ENCODE measurements at places on chromosomes 11 and 22.
A peak's percentile ranks its signal among the peaks of the same experiment; 100 is the strongest.

GRCh38 chr11:120500414-120501071 lies 11.0 kb upstream of the GRIK4 start:
- no peak for DNase-seq

DNA sequence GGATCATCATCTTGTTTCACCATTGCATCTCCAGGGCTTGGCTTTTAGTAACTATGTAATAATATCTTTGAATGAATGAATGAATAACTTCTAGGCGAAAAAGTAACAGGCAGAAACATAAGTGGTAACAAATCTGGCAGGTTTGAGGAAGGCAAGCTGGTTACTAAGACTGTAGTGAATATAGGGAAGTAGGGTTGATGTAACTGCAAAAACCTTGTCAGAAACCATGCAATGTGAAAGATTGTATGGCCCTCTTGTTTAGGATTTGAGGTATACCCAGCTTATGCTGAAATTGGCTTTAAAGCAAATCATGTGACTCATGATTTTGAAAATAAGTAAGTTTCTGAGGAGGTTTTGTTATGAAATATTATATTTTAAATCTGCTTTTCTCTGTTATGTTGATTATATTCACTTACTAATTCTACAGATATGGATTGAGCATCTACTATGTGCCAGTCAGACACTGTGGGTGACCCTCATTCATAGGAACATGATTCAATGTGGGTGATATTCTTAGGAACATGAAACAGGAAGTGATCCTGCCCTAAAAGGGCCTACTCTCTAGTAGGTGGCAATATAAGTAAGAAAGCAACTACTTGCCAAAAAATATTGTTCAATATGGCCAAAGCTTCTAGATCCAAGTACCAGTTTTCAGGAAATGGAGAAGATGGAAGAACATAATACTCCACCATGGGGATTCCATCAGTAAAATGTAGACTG lies 115.5 kb upstream of the CCDC90B start:
- no peak for DNase-seq

DNA sequence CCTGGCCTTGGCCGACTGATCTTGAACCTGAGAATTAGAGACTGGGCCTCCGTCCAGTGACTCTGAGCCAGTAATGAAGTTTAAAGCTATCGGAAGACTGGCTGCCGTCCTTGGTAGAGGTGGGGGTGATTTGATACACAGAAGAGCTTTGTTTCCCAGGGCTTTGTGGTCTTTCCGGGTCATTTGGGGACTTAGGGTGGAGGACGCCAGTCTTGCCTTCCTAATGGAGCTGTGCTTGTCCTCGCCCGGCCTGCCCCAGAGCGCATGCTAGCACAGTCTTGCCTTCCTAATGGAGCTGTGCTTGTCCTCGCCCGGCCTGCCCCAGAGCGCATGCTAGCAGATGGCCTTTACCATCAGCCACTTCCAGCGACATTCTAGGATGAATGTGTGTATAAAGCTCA lies 65.8 kb downstream of the ST3GAL4 start:
- no peak for DNase-seq

DNA sequence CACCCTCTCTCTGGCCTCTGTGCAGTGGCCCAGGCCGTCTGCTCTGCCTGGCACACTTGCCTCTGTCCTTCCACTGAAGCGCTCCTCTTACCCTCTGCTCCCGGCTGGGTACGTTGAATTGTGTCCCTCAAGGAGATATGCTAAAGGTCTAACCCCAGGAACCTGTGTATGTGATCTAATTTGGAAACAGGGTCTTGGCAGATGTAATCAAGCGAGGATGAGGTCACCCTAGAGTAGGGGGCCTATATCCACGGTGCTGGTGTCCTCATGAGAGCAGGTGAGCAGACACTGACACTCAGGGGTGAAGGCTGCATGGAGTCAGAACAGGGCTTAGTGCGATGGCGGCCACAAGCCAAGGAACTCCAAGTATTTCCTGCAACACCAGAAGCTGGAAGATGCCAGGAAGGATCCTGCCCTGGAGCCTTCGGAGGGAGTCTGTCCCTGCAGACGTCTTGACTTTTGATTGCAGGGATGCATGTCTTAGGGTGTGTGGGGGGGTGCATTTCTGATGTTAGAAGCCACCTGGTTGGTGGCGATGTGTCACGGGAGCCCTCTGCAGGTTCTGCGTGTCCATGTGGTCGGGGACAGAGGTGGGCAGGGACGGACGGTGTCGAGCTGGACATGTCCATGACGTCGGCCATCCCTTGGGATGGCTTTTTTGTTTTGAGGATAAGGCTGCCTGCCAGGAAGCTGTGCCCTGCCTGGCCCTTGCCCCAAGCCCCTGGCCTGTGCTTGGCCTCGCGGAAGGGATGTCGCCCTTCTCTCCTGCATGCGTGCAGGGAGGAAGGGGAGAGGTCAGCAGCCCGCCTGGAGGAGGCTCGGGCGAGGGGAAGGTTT lies 68.6 kb downstream of the LRP5 start:
- peak; percentile 57 for DNase-seq

GRCh38 chr11:64604458-64605243 lies 13.6 kb downstream of the SLC22A12 start:
- no peak for DNase-seq

DNA sequence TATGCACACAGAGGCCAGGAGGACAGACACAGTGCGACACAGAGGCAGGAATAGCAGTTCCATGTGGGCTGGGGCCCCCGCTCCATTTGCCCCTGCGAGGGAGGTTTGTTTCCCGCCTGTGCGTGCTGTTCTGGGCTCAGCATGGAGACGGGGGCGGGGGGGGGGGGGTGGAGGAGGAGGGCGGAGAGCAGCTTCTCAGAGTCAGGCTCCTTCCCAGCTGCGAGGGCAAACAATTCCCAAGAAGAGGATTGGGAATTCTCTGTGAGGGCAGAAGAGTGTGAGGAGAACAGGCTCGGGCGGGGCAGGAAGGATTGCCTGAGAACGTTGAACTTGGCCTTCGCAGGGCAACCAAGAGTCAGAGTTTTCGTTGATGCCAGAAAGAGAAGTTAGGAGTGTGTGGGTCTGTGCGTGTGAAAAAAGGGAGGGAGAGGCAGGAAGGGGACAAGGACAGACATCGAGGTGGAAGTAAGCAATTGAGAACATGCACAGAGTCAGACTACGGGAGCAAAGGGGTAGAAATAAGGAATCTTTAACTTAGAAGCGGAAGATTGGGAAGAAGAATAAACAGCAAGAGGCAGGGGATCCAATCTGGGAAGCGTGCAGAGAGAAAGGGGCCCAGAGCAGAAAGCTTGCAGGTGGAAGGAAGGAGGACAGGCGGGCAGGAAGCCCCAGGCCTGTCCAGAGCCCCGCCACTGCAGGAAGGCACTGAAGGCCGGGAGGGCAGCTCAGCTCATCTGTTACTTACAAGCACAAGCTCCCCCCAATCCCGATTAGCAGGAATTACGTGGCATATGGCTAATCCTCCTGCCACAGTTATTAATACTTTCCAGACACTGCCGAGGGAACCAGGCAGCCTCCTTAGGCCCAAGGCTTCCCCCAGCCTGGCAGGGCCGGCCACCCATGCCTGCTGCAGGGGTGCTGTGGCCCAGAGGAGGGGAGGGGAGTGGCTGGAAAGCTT lies 15.6 kb upstream of the JAM3 start:
- no peak for DNase-seq

- no peak for DNase-seq
These were observed 724.3 kb downstream of the TBC1D22A start for GRCh38 chr22:47486569-47487312.

DNA sequence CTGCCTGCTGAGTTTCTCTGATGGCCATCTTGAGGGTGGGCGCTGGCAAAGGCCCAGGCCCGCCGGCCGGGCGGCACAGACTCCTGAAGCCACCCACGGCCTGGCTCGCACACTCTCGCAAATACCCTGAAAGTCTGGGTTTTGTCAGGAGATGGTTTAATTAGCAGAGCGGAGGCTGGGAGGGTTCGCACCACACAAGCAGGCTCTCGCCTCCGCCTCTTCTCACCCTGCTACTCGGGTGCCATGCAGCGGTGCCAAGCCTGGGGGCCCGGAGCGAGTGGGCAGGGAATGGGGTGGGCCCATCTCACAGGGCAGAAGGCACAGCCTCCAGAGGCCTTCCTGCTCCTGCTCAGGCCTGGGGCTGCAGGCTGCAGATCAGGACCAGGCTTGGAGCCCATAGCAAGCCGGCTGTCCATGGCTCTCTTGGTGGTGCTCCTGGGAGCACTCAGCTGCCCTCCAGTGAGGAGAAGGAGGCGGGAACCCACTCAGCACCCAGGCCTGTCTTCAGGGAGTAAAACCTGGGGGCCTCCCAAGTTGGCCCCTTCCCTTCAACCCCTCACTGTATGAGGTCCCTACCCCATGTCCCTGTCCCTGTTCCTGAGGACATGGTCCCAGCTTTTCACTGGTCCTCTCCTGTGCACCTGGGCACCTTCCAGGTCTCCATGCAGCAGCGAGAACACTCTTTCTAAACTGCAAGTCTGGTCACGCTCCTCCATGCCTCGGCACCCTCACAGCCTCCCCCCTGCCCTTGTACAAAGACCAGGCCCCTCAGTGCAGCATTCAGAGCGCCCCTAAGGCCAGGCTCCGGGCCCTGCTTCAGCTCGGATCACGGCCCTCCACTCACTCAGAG lies 62.0 kb downstream of the FLRT1 start:
- no peak for DNase-seq

DNA sequence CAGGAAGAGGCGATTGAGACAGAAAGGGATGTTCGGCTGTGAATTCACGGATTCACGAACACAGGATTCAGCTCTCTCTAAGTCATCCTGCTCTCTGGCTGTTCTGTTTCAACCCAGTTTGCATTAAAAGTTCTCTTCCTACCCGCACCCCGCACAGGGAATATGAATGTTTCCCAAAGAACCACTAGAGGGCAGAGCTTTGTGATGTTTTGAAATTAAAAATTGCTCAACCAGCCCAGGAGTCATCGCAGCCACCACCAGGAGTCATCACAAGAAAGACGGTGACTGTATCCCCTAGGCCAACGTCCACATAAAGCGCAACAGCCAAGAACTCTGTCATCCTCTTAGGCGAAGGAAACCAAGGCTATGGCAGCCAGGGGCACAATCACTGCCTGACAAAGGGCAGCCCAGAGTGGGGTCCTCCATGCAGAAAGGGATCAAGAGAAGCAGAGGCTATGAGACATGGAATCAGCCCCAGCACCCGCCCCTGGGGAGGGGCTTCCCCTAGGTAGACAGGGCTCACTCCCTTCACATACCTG lies 122.4 kb downstream of the WT1 start:
- peak; percentile 42 for DNase-seq

- DNase-seq: no peak
These were observed 93.0 kb downstream of the CELSR1 start for GRCh38 chr22:46444390-46444854.

GRCh38 chr11:76228875-76229149 lies 22.5 kb upstream of the WNT11 start:
- peak; percentile 70 for DNase-seq

GRCh38 chr11:95282291-95282751 lies 51.3 kb upstream of the SESN3 start:
- DNase-seq: no peak

GRCh38 chr11:75276686-75277085 lies 36.1 kb downstream of the TPBGL start:
- DNase-seq: no peak

- no peak for DNase-seq
These were observed 69.1 kb downstream of the ADM start for GRCh38 chr11:10373929-10374328.

DNA sequence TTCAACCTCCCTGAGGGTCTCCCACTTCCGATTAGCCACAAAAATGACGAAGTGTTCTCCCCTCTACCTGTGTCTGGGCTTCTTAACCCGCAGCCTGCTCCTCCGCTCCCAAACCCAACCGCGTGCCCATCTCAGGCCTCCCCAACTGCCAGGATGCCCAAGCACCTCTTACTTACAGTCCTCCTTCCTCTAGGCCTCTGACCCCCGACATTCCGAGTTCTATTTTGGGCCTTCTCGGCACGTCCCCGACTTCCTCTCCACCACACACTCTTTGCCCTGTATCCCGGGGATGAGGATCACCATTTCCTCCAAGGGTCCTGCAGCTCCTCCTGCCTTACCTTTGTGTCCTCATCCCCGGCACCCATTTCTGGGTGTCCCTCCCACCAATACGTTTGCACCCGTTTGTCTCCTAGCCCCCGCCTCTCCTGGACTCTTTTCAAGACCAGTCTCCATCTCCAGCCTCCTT lies 388 bp upstream of the MUS81 start:
- no peak for DNase-seq

- no peak for DNase-seq
These were observed at the start of gene BACE1-AS for GRCh38 chr11:117290809-117291396. BACE1-AS (plus strand) TSS chr11:117291346.

- no peak for DNase-seq
These were observed 11.3 kb upstream of the FBXO3 start for GRCh38 chr11:33785609-33786008.

GRCh38 chr22:38718414-38718813 lies 12.7 kb downstream of the GTPBP1 start:
- DNase-seq: no peak

- DNase-seq: no peak
These were observed 6.9 kb downstream of the SMPD1 start for GRCh38 chr11:6397156-6397555.
